CD4-positive, alpha-beta T cell treated with Interleukin-21 for 1 hour (primary cell): ENCODE measurements at places on chromosomes 7 and 10.

DNA sequence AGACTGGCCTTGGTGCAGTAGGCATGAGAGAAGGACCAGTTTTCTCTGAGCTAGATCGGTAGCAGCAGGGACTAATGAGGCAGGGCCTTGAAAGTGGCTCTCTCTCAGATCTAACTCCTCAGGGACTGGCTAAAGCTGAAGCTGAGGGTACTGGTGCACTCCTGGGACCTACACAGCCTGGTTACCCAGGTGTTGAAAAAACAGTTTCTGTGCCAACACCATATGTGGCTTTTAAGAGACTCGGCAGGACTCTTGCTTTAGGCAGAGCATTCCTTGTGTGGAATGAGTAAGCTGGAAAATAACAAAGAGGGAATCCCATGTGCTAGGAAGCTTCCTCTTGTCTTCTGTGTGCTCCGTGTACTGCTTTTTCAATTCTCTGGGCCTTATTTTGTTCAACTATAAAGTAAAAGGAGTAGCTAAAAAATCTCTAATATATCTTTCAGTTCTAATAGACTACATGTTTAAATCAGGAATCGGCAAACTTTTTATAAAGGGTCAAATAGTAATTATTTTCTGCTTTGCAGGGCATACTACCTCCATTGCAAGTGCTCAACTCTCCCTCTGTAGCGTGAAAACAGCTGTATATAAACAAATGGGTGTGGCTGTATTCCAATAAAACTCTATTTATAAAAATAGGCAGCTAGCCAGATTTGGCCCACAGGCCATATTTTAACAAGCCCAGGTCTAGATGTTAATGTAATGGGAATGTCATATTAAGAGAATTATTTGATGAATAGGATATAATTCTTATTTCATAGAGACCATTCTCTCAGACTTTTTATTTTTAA is 186.1 kb upstream of the KAT6B start:
- no peak for DNase-seq

- DNase-seq, result no peak
Measured at GRCh38 chr7:30389791-30390190, 88.8 kb downstream of the NOD1 start.

DNA sequence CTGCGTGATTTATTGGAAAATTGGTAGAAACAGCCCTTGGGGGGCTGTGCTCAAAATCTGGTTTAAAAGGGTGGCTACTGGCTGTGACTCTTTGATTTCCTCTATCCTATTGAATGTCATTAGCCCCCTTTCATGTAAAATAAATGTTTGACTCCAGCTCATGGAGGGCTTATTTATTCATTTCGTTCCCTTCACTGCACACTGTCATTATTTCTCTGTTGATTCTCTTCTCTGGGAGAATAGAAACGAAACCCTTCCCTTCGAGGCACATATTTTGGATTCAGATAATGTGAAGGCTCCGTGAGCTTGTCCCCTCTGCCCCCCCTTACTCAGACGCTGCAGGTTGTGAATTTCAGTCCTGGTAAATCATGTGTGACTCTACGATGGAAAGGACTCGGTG is 203.9 kb upstream of the GPR26 start:
- no peak for DNase-seq

- DNase-seq, result peak; percentile 98
Measured at GRCh38 chr7:142808802-142809583, 38.2 kb downstream of the PRSS2 start.

GRCh38 chr7:70793821-70794220 is 338.1 kb upstream of the GALNT17 start:
- no peak for DNase-seq

DNA sequence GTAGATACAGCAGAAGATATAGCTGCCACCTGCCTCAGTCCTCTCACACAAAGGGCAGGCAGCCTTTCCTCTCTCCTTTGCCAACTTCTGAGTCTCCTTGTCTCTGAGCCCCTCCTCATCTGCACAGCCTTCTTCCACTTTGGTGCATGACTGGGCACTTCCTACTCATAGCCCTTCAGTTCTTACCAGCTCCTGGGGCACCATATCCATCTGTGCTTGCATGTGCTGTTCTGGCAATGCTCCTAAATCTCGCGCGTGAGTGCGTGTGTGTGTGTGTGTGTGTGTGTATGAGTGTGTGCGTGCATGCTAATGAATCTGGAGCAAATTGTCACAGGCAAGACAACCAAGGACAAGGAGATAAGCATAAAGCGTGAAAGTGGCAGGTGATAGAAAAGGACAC is 1271.6 kb upstream of the SORCS1 start:
- DNase-seq, result no peak

GRCh38 chr7:45192621-45193041 is 35.0 kb downstream of the RAMP3 start:
- no peak for DNase-seq

DNA sequence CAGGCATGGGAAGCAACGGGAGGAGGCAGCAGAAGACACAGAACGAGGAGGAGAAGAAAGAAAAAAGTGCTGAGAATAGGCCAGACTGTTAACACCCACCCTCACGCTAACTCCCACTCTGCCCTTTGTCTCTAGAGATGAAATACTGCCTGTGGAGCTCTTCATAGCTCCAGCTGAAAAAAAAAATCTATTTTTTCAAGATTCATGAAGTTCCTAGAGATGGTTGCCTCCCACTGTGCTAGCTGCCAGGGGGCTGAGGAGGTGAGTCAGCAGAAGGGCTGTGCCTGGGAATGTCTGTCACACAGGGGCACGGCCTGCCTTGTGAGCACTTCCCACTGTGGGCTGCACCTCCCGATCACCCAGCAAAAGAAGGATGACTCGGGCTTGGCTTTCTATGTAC is 144.5 kb downstream of the RNF216 start:
- DNase-seq, result no peak

GRCh38 chr10:33136781-33137180 is 178.8 kb upstream of the ITGB1 start:
- DNase-seq, result no peak

GRCh38 chr10:96831200-96831866 is 765 bp upstream of the LCOR start:
- no peak for DNase-seq

DNA sequence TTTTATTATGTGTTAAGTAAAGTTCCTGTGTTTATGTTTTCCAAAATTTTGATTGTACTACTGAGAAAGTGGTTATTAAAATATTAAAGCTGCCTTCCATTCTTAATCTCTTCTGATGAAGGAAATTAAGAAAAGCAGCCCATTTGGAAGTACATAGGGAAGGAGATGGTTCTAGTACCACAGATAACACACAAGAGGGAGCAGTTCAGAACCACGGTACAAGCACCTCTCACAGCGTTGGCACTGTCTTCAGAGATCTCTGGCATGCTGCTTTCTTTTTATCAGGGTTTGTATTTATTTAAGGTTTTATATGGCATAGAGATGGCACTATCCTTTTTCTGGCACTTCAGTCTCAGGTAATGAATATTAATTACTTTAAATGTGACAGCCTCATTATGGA is 111.6 kb downstream of the PHTF2 start:
- no peak for DNase-seq

DNA sequence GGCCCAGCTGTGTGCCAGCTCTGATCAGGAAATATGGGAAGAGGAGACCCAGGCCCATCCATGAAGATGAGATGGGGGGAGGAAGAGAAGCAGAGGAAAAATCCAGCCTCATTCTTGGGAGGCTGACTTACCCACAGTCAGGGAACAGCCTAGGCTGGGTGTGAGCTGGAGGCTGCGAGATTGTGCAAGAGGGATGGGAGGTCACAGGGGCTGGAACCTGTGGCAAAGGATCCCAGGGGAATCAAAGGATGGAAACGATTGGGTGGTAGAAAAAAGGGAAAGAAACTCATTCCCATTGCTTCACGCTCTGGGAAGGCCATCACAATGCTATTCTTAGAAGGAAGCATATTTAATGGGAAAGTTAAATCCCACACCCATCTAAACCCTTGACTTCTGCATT is 26.7 kb upstream of the CRHR2 start:
- no peak for DNase-seq

DNA sequence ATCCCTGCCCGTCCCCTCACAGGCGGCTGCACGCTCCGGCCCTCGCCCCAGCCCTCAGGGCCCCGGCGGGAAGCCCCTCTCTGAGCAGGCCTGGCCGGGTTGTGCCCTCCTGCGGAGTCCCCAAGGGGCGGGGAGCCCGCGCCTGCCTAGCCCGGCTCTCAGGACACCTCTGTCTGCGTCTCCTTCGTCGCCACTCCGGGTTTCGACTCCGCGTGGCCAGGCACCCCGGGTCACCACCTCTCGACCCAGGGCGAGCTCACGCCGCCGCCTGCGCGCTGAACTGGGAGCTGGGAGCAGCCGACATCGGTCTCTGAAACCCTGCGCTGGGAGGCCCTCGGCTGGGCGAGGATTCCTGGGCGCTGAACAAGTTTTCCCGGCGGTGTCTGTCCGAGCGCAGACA is 6.2 kb upstream of the OGDHL start:
- no peak for DNase-seq

DNA sequence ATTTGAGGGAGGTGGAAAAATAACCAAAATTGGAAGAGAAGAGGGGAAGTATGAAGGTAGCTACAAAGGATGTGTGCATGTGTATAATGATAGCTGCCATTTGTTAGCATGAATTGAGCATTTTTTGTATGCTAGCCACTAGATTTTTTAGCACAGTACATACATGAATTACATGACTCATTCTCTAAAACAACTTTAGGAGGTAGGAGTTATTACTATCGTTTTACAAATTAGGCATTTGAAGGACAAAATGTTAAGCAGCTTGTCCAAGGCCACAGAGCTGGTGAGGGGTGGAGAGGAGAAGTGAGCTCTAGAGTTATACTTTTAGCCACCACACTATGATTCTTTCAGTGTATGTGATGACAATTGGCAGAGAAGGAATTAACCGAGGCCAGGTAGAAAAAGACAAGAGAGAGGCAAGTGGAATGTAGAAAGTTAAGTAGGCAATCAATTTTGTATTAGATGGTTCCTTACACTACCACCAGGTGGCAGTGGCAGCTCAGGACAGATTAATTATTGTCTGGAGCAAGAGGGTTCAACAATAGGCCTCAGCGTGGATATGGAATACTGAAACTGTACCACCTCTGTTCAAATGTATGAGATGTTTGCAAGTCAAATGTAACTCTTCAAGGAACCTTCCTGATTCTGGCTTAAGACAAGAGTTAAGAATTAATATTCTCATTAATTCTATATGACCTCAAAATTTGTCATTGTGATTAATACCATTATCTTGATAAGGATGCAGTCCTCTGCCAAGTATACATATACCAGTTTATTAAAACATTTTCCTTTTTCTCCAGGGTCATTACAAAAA is 128.0 kb downstream of the MBL2 start:
- DNase-seq, result no peak

- DNase-seq, result no peak
Measured at GRCh38 chr10:89668386-89669071, 23.5 kb upstream of the PANK1 start.

DNA sequence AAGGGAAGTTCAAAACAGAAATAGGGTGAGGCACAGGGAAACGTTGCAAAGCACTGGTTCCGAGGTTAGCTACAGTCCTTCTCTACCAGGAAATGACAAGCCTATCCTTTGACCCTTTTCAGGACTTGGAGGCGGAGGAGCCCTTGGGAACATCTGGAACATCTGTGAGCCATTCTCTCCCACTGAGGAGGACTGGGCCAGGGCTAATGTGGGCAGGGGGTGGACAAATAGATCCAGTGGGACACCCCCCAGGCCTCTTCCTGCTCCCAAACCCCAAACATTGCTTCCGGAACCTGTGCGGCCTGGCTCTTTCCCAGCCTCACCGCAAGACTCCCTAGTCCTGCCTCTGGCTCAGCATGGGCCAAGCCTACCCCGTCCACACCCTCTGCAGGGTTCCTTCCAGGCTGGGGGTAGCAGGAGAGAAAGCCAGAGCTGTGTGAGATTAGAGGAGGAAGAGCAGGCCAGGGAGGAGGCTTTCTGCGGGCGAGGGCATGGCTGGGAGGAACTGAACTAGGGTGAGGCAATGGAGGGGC is 36.5 kb downstream of the GHRHR start:
- no peak for DNase-seq

DNA sequence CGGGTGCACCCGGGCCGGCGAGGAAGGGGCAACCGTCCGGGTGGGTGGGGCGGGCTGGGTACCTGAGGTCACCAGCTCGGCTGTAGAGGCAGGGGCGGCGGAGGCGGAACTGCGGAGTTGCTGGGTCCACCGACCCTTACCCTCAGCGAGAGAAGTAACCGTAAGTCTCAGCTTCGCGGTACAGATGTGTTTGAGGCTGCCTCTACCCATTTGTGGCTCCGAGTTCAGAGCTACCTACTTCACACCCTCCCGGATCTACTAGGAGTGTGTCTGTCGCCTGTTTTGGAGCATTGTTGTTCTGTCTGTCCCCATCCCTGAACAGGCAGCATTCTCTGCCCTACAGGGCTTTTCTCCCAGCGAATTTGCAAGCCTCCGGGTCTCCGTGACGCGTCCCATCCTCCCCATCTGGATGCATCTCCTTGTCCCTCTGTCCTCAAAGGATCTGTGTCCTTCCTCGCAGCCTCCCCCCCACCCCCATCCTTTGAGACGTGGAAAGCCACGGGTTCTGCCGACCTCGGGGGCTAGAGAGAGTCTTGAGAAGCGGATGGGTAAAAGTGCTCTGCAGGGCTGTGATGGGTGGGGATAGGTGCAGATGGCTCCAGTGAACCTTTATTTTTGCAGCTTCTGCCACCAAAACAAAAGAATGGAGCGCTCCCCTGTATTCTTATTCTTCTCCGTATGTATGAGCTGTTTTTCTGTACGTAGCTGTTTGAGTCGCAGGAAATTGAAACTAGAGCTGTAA is 757 bp downstream of the ANKIB1 start:
- DNase-seq, result peak; percentile 41

GRCh38 chr7:36176697-36177096 is 23.6 kb downstream of the EEPD1 start:
- DNase-seq, result no peak

DNA sequence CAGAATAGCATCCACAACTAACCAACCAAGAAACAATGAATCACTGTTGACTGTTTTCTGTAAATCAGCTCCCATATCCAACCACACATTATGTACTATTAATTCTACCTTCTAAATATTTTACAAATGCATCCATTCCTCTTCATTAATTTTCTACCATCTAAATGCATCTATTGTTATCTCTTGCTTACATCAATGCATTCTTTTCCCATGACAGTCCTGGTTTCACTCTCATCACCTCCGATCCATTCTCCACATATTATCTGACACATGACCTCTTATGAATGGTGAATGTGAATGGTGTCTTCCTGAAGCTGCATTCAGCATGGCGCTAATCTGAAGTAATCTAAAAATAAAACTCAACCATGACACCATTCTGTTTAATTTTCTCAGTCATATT is 153.8 kb upstream of the CALCR start:
- no peak for DNase-seq

- DNase-seq, result no peak
Measured at GRCh38 chr10:130497056-130498010, 361.1 kb downstream of the GLRX3 start.

DNA sequence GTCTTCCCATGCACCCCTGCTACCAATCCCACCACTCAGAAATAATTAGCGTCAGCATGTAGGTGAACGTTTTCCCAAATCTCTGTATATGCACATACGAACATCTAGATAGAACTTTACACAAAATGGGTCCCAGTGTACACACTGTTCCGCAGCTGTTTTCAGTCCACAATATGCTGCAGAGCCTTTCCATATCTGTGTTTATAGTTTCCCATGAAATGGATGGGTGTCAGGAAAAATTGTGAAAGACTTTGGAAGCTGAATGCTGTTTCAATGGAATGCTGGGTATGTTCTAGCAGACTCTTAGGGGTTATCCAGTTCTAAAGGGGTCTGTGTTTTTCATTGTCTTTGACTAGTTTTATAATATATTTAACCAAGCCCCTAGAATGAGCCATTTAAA is 13.8 kb downstream of the GRK5 start:
- DNase-seq, result no peak

- DNase-seq, result no peak
Measured at GRCh38 chr7:81162771-81163525, 244.1 kb upstream of the SEMA3C start.

GRCh38 chr10:72334825-72335393 is 19.8 kb downstream of the DNAJB12 start:
- peak; percentile 90 for DNase-seq
